A549 (cell line): ENCODE measurements at places on chromosomes 7 and 10. TPM values are rescaled to one million over a fixed set of nuclear protein-coding genes. Genes with fewer than 3 reads are reported as not detected.

PSD gene
- polyA plus RNA-seq, result 0.42 to 0.75 TPM (median 0.70 TPM) in 3 replicates

CYP3A5 gene
- polyA plus RNA-seq, result 2.2 to 2.3 TPM (median 2.3 TPM) in 3 replicates

GRCh38 chr7:148478551-148478950, 112.0 kb upstream of the C7orf33 start:
- no peak for DNase-seq

DNA sequence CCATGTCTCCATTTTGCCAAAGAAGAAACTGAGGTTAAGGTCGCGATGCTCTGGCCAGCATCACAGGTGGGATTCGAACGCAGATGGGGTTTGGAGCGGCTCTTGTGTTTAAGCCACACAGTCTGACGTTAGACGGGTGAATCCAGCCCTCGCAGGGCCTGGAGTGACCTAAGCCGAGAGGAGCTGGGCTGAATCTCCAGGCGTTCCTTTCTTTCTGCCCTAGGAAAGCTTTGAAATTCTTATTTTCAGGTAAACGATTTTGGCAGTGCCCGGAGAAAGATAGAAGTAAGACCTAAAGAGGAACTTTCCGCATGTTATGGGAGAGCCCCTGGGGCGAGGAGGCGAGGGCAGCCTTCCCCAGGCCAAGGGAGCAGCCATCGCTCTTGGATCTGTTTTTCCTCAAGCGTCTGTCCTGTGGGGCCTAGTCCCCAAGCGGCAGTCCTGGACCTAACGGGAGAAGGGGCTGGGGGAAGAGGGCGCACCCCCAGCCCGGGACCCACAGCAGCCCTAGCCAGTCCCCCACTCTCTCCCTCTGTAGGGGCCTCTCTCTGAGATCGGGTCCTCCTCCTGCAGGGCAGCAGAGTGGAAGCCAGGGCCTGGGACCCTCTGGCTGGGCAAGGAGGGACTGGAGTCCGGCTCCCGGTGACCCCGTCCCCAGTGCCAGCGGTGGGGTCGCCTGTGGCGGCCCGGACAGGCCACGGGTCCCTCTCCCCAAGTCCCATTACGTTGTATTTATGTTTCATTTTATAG, 8.9 kb upstream of the LBX1 start:
- DNase-seq, result no peak

CPA2 gene
- not detected in 3 replicates for polyA plus RNA-seq

MICALL2 gene
- polyA plus RNA-seq, result 18.0 to 20.6 TPM (median 19.1 TPM) in 3 replicates

- no peak for DNase-seq
Measured at GRCh38 chr10:70255329-70256299, 22.4 kb upstream of the PPA1 start.

- no peak for DNase-seq
Measured at GRCh38 chr10:60954035-60954434, 10.1 kb upstream of the RHOBTB1 start.

- DNase-seq, result no peak
Measured at GRCh38 chr10:74297389-74298080, 146.5 kb downstream of the ADK start.

DNA sequence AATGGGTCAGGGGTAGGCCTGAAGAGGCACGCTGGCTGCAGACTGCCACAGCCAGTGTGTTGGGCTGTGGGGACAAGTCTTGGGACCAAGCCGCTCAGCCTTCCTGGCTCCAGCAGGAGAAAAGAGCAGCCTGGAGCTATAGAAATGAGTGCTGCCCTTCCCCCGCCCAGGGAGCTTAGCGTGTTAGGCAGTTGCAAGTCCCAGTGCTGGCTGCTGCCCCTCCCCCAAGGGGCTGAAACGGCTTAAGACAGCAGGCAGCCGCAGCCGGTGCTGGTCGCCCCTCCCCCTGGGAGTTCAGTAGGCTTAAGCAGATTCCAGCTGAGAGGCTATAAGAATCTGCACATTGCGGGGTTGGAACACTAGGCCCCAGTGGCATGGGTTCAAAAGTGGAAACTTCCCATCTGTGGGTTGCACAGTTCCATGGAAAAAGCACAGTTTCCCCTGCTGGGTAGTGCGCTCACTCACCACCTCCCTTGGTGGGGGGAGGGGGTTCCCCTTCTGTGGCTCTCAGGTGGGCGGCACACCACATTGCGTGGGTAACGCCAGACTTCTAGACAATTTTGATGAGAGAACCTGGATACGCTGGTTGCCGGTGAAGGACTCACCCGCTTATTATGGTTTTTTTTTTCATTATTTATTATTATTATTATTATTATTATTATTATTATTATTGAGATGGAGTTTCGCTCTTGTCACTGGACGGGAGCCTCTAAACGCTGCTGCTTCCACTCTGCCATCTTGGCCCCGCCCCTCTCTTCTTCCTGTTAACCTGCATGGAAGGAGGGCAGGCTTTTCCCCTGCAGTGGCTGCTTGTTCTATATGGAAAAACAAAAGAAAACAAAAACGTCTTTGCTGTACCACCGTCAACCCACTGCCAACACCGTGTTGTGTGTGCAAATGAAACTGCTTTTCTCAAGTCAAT, 151.1 kb downstream of the CXCL12 start:
- no peak for DNase-seq

TACR2 gene
- 0.09 to 0.21 TPM (median 0.15 TPM) in 3 replicates for polyA plus RNA-seq

ADAP1 gene
- 1.1 to 2.5 TPM (median 1.9 TPM) in 3 replicates for polyA plus RNA-seq

DNA sequence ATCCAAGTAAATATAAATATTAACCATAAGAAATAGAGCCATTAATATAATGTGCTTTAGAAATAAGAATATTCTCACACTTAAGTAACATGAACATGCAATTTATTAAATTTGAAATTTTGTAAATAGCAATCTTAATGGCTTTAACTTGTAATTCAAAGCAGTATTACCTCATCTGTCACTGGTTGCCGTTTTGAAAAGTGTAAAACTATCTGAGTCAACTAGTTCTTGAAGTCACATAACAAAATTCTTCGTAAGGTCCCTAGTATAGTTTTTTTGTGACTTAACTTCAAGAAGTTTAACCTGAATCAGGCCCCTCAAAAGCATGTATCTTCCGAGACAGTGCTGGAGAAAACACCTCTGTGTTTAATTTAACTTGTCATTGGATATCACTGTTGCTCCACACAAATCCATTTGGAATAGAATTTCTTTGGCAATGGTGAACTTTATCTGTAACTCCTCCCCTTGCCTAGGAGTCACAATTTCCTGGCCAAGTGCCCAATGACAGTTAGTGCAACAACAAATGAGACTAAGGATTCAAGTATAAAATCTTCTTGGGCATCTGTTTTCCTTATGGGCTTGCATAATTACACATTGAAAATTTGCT, 47.1 kb downstream of the NT5C2 start:
- no peak for DNase-seq

DNA sequence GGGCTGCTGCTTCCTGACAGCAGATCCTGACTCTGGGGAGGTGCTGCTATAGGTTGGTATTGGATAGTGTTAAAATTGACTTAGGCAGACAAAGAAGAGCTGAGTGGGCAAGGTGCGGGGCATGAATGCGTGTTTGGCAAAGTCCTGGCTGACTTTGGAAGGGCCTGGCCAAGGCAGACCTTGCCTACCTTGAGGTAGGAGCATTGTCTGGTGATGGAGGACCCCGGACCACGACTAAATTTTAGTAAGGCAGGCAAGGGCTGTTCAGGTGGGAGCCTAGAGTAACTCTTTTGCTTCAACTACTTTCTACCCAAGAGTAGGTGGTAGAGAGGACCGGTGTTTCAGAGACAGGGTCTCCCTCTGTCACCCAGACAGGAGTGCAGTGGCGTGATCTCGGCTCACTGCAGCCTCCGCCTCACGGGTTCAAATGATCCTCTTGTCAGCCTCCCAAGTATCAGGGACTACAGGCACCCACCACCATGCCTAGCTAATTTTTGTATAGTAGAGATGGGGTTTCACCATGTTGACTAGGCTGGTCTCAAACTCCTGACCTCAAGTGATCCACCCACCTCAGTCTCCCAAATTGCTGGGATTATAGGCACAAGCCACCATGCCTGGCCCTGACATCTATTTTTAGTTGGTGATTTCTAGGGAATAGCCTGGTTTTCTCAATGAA, 12.2 kb upstream of the LAT2 start:
- no peak for DNase-seq
